Fibroblast of lung (primary cell): ENCODE measurements at places on chromosomes 2 and 18.
A peak's percentile ranks its signal among the peaks of the same experiment; 100 is the strongest.

- no peak for DNase-seq
Measured at GRCh38 chr18:38076346-38077070, 510.9 kb upstream of the CELF4 start.

DNA sequence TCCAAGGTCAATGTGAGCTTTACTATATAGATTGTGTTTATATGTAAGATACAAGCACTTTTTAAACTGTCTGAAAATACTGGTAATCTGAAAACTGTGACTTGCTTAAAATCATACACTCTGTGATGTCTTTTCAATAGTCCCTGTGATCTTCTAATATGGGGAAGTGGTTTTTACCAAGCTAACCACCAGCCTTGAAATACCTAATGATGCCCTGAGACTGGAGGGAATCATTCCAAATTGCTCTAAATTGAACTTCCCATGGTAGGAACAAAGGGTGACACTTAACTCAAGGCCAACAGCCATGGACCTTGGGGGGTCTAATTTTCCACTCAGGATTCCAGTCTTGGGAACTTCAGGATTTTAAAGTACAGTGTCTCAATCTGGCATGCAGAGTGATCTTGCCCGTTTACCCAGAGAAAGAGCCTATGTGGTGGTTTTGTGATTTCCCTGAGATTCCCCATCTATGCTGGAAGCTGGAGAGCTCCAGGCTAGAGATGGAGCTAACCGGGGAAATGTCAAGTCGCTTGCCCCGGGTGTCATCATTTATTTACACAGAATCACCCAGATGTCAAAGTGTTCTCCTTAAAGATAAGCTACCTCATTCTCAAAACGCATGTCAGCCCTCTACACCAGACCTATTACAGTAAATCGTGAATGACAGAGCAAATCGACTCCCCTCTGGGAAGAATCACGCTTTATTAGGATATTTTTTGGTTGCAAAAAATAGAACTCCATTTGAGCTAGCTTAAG, 198.5 kb downstream of the SP3 start:
- no peak for DNase-seq

DNA sequence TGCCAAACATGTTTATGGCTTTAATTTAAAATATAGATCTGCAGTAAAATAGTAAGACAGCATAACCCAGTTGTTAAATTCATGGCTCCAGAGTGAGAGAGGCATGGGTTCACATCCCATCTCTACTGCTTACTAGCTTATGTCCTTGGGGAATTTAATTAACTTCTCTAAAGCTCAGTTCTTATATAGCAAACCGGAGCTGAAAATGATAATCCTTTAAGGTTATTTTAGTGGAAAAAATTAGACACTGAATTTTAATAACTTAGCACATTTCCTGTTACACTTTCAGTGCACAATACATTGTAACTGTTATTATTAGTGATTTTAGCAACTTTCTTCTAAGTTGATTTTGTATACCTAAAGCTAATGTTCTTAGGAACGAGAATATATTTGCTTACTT, 14.8 kb downstream of the SCN9A start:
- no peak for DNase-seq

DNA sequence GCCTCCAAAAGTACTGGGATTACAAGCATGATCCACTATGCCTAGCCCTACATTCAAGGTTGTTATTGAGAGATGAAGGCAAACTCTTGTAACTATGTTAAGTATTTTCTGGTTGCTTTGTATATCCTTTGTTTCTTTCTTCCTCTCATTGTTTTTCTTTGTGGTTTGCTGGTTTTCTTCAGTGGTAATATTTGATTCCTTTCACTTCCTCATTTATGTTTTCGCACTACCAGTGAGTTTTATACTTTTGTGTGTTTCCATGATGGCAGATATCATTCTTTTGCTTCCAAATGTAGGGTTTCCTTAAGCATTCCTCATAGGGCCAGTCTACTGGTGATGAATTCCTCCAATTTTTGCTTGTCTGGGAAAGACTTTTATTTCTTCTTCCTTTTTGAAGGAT, 90.2 kb downstream of the NCK2 start:
- no peak for DNase-seq

DNA sequence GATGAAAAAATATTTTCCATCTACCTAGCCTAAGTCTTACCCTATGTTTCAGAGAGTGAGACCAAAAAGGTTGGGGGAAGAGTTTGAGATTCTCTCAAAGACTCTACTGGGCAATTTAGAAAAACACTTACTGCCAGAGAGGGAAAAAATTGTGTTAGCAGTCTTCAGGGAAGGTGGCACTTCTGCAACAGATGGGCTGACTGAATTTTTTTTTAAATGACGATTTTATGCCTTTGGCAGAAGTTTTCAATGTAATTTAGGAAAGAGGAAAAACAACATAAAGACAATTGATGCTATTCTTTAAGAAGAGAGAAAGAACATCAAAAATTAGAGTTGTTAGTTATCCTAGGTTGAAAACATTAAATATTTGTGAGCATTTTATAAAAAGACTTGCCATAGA, 1894.5 kb upstream of the PIK3C3 start:
- DNase-seq = no peak

GRCh38 chr2:68604077-68604476, 39.3 kb upstream of the PROKR1 start:
- no peak for DNase-seq

DNA sequence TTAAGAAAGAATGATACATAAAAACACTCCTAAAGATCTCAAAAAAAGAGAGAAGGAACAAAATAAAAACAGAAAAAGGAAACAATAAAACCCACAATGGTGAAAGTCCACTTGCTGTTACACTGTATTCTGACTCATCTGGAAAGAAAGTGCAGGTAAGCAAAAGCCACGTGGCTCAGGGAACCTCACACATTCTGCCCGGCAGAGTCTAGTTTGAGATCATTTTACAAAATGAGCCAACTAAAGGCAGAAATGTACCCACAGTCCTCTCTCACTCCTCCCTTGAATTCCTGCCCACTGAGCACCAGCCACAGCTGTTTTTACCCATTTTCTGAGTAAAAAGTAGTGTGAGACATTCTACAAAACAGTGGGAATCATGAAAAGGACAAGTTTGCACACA, 10.0 kb downstream of the KCNH7 start:
- no peak for DNase-seq

DNA sequence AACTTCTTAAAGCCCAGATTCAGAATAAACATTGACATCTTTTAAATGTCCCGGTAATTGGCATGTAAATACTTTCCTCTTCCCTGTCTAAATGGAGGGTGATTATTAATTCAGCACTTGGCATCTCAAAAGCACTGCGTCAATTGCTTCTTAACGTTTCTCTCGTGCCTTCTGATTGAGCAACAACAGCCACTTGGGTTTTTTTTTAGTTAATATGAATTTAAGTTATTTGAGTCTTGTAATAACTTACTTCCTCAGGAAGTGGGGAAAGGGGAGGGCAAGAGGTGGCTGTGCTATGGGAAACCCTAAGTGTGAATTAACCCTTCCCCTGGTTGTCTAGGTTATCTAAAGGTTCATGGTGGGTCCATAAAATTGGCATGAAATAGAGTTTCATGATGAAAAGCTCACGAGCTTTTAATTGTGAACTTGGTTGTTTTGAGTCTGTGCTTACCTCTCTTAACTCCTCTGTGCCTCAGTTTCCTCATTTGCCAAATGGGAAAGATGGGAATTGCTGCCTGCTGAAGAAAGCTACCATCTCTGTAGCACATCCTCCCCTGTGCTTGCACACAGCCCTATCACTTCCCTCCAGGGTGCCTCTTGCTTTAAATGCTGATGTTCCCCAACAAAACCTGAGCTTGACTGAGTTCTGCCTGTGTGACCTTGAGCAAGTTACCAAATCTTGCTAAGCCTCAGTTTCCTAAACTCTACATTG, 126.3 kb upstream of the BCL2L11 start:
- DNase-seq = peak; percentile 17

DNA sequence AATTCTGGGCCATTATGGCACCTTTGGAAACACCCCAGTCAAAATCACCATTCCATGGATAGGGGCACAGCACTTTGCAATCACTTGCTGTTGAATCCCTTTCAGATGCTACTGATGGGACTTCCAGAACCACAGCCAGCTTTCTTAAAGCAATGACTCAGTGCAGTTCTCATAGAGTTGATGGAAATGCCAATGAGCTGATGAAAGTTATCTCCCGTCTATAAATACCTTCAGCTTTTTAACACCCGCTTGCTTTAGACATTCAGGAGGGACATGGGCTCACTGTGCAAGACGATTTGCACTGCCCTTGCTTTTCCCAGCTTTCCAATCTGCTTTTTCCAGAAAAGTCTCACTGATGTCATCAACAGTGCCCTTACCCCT, 66.7 kb upstream of the RPL31 start:
- DNase-seq = peak; percentile 40

- no peak for DNase-seq
Measured at GRCh38 chr18:78640246-78640995, 339.2 kb upstream of the SALL3 start.

DNA sequence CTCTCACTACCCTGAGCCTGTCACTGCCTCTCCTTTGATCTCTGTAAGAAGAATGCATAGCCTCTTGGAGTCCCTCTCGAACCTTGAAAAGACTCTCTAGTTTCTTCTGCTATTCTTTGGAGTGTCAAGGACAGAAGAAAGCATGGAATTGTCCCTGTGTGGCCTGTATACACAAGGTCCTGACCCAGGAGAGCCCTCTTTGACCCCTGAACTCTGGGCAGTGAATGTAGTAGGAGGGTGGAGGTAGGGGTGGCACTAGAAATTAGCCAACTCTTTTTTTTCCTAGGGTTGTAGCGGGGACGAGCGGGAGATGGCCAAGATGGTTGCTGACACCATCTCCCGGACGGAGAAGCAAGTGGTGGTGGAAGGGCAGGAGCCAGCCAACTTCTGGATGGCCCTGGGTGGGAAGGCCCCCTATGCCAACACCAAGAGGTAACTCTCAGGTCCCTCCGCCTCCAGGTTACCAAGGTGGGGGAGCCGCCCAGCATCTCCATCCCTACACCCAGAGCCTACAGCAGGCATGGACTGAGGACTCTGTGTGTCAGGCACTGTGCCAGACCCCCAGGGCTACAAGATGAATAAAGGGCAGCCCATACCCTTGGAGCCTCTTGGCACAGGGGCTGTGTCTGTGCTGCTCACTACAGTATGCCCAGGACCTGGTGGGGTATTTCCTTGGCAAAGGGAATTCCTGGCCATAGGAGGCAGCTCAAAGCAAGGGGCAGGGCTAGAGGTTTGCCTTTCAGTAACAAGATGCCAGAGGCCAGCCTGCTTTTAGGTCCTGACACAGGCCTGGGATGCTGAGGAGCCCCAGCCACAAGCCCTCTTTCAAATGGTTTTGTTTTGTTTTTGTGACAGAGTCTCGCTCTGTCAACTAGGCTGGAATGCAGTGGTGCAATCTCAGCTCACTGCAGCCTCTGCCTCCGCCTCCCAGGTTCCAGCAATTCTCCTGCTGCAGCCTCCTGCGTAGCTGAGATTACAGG, 16.4 kb downstream of the VIL1 start:
- no peak for DNase-seq

DNA sequence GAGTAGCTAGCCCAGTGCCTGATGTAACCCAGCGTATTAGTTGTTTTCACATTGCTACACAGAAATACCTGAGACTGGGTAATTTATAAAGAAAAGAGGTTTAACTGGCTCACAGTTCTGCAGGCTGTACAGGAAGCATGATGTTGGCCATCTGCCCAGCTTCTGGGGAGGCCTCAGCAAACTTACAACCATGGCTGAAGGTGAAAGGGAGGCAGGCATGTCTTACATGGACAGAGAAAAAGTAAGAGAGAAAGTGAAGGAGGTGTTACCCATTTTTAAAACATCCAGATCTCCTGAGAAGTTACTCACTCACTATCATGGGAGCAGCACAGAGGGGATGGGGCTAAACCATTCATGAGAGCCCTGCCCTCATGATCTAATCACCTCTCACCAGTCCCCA, 6.1 kb upstream of the CYRIA start:
- DNase-seq = peak; percentile 22

DNA sequence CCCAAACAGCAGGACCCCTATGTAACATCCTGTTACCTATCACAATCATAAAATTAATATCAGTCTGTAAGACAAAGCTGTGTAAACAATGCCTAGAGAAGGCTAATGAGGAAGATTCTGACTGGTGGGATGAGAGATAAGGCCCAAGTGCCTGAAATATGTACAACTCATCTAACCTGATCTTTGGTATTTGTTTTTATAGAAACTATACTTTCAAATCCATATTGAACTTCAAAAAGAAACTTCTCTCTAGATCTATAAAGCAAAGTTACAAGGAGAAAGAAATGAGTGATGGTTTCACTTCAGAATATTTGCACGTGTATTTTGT, 36.1 kb upstream of the ITGA4 start:
- DNase-seq = no peak

DNA sequence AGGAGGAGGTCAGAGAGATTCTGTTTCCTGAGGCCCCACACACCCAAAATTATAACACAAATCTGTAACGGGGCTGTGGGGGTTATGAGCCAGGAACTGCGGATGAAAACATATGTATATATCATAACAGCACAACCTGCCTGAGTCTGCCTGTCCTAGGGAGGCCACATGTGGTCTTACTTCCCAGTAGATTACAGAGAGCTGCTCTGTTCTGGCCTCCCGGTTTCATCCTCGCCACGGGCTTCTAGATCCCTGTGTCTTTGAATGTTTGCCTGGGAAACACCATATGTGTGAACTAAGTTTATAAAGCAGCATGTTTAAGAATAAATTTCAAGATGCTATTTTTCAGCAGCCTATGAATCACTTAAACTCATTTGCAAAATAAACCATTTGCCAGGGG, 124.0 kb downstream of the TMEM200C start:
- no peak for DNase-seq

DNA sequence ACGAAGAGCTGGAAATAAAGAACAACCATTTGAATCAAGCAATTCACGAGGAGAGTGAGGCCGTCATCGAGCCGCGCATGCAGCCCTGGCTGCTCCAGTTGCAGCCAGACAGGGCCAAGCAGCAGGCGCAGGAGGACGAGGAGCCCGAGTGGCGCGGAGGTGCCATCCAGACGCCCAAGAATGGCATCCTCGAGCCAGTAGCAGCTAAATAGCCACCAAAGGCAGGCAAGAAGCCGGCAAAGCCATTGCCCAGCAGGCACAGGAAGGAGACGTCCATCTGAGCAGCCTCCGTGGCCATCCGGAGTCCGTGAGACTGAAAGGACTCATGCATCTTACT, 8.9 kb upstream of the CHST10 start:
- no peak for DNase-seq

GRCh38 chr18:57094175-57094574, 52.7 kb upstream of the BOD1L2 start:
- DNase-seq = no peak

DNA sequence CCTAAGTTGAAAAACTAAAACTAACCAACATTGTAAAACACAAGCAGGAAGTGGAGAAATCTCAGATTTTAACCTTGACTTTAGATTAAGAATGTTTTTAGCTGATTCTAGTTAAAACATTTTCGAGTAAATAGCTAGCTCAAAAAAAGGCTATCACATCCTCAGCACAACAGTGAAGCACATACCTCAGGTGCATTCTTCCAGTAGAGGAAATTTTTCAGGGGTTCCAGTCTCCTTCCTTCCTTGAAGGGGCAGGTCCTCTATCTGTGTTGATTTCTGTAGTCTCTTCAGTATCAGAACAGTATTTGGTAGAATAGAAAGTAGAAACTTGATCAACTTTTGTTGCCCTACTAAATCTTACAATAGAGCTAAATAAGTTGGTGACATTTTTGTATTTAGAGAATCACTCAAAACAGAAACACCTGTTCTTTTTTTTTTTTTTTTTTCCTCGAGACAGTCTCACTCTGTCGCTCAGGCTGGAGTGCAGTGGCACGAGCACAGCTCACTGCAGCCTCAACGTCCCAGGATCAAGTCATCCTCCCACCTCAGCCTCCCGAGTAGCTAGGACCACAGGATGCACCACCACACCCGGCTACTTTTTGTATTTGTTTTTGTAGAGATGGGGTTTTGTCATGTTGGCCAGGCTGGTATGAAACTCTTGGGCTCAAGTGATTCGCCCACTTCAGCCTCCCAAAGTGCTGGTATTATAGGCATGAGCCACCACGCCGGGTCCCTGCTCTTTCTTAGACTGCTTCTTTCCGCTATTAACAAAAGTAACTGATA, 6.9 kb upstream of the GPR155 start:
- no peak for DNase-seq
